Neural progenitor cell (in vitro differentiated cells): ENCODE measurements at places on chromosomes 1 and 21.

- no peak for DNase-seq
These were observed 380.5 kb upstream of the PRMT6 start for GRCh38 chr1:106676021-106676420.

DNA sequence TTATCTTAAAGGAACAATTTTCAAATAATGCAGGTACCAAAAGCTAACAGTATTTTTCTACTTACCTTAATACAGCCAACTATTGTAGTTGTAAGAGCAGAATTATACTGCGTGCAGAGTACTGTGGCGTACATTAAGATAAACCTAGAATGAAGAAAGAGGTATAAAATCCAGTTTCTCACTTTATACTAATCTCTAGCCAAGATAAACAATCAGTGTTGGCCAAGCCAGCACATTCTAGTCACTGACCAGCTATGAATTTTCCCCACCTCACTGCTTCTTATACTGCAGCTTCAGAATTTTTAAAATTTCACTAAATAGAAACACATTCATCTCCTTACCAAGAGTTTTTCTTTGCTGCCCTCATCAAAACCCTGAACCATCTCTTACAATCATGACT lies 33.6 kb downstream of the SLC35D1 start:
- no peak for DNase-seq

- no peak for DNase-seq
These were observed 392.7 kb downstream of the SMYD3 start for GRCh38 chr1:246114369-246114768.

DNA sequence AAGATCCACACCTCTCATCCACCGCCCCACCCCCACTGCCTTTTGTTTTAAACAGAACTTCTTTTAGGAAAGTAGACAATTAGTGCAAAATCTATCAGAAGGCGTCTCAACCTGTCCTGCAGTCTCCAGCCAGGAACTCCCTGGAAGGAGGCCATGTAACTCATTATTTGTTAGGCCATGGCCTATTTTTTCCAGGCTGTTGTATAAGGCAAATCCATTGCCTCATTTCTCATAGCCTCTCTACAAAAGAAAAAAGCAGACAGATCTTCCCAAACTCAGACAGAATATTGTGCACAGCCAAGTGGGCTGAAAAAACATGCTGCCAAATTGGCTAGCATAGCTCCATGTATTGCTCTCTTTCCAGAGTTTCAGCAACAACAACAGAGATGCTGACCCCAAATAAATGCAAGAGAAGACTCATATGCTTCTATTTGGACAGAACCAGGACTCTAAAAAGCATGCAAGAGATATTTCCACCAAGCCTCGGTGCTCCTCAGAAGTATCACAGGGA lies 770.7 kb upstream of the CXADR start:
- DNase-seq: no peak

- no peak for DNase-seq
These were observed 16.7 kb downstream of the SNIP1 start for GRCh38 chr1:37537378-37537777.

- DNase-seq: peak; percentile 85
These were observed 58.4 kb upstream of the CXADR start for GRCh38 chr21:17454315-17455027.

DNA sequence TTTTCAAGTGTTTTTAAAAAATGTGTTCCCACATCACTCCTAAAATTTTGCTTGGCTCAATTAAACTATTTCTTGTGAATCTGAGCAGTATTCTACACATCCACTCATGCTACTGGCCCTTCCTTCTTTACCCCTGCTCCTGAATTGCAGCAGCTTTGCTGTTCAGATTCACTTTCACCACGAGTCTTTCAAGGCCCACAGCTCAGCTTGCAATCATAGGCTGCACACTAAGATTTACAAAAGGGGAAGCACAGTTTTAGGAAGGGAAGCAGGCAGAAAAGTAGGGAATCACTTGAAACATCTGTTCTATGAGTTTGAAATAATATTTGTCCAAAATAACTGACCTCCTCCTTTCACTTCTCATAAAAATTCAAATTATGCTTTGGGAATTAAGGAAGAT lies 70.9 kb upstream of the EDEM3 start:
- no peak for DNase-seq

GRCh38 chr1:236982380-236982779 lies 21.9 kb downstream of the MT1HL1 start:
- DNase-seq: no peak

- no peak for DNase-seq
These were observed 8.4 kb downstream of the MNDA start for GRCh38 chr1:158839566-158839965.

DNA sequence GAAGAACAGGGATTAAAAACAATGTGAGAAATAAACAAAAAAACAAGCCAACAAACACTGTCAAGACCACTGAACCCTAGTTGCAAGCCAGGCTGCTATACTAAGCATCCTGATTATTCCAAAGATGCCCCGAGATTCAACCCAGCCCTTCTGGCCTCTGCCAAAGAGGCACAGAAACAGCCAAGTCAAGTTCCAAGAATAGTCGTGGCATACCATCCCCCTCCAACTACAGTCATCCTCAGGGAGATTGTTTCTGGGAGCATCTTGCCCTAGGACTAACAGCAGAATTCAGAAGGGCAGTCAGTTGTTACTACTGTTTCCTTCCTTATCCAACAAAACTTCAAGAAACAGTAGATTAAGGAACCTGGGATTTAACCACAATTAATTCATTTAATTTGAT lies 52.3 kb downstream of the ABL2 start:
- DNase-seq: no peak

GRCh38 chr21:25453524-25453923 lies 153.8 kb downstream of the MRPL39 start:
- no peak for DNase-seq

- DNase-seq: no peak
These were observed 28.6 kb upstream of the PRSS38 start for GRCh38 chr1:227786673-227787512.

DNA sequence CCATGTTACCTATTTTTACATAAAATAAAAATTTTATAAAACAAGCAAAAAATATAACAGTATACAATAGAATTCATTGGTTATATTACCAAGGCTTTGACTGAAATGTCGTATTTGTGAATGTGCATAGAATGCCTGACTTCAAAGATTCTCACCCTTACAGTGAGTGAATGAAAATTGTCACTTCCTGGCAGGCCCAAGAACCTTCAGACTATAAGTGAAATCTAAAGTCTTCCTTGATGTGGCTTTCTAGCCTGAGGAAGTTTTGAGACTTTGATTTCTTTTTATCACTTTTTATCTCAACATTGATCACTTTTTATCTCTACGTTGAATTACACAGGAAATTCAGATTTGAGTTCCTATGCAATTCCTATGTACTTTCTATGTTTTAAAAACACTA lies 104.7 kb upstream of the KIAA0040 start:
- DNase-seq: no peak

GRCh38 chr1:154849645-154850131 lies 20.4 kb downstream of the KCNN3 start:
- no peak for DNase-seq

GRCh38 chr1:116873680-116874271 lies 35.9 kb upstream of the PTGFRN start:
- no peak for DNase-seq

GRCh38 chr1:179814546-179814838 lies 63.1 kb downstream of the TOR1AIP2 start:
- DNase-seq: no peak

GRCh38 chr1:78722105-78722504 lies 72.5 kb downstream of the IFI44 start:
- DNase-seq: no peak

DNA sequence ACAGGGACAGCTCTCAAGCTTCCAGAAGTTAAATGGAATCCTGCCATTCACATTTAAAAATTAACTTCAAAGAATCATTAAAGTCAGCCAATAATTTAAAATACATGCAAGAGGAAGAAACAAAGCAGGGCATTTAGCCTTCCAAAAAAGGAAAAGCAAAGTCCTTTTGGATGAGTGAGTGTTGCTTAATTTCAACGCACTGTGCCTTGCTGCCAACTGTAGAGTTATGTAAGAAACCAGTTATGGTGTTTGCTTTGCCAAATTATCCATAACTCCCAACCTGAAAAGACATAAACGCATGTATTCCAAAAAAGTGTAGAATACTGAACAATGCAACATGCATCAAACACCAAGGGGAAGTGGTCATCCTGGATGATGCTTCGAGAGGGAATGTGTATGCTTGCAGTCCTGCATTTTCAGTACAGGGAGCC lies 16.1 kb upstream of the KCNE1 start:
- no peak for DNase-seq

- DNase-seq: no peak
These were observed 6.3 kb downstream of the SLC9A1 start for GRCh38 chr1:27148591-27148990.

GRCh38 chr1:38064197-38064903 lies 17.8 kb upstream of the POU3F1 start:
- DNase-seq: peak; percentile 62

- DNase-seq: peak; percentile 66
These were observed 23.8 kb downstream of the TSEN15 start for GRCh38 chr1:184075055-184076029.

GRCh38 chr1:156150333-156151011 lies 2.9 kb upstream of the SEMA4A start:
- DNase-seq: no peak

GRCh38 chr21:45299026-45299863 lies 11.6 kb upstream of the POFUT2 start:
- DNase-seq: no peak

GRCh38 chr1:99506631-99507030 lies 139.3 kb upstream of the PALMD start:
- no peak for DNase-seq

DNA sequence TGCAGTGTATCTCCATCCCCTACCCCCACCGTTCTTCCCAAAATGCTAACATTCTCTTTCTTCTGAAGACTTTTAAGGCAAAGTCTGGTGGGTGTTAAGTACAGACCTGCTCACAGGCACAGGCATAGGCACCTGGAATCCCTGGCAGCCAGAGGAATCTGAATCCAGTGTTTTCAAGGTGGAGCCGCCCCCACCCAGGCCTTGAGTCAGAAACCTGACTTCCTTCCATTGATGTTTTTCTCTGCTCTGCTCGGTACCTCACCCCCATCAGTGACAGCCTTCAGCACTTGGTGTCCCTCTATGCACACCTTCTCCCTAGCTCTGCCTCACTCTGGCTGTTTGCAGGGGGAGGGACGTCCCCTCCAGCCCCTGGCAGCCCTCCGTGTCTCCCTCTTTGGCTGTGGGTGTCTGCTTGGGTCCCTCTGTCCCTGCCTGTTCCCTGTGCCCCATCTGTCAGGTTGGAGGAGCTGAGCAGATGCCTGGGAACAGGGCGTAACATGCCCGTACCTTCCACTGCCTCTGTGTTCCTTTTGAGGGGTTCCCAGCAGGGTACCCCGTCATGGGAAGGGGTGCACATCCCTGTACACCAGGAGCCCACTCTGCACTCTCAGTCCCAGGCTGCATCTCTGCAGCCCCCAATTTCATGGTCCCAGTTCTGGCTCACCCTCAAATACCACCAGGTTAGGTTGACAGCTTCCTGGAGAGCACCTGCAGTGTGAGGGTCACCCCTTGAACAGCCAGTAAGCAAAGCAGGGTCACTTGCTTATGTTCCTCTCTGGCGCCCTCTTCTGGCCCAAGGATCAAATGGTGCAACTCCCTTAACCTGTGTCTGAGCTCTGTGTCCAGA lies 6.7 kb downstream of the NCDN start:
- peak; percentile 88 for DNase-seq

DNA sequence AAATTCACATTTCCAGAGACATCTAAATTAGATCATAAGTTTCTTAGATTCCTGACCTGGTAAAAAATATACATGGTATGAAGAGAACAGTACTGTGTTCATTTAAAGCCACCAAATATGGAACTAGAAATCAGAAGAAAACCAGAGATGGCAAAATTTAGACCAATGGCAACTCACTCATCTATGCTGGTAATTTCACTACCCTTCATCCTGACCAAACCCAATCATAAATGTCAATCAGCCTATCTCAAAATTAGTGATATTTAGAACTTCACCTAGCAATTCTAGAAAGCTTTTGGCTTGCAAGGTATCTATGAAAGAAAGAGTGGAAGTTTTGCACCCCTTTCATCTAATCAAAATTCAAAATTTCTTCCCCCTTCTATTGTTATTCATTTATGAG lies 107.7 kb downstream of the NIBAN1 start:
- DNase-seq: no peak

DNA sequence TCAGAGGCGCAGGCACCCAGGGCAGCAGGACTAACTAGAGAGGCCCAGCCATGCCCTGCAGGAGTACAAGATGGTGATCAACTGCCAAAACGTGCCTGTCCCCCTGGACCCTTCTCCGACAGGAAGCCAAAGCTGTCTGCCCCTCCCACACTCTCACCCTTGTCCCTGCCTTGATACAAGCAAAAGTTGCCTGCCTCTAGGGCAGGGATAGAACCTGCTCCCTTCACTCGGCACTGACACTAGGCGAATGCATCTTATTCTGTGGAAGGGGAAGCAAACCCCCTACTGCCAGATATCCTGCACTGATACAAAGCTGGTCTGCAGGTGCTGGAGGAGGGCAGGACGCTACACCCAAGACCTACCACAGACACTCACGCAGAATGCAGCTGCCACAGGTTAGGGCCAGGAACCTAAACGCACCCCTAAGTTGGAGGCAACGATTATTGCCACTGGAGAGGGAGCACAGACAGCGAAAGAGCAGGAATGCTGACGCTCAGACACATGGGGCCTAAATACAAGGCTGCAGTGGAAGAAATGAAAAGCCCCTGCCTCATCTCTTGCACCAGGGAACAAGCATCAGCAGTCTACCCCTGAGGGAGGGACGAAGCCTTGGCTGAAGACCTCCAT lies 3.7 kb downstream of the TARBP1 start:
- DNase-seq: no peak

DNA sequence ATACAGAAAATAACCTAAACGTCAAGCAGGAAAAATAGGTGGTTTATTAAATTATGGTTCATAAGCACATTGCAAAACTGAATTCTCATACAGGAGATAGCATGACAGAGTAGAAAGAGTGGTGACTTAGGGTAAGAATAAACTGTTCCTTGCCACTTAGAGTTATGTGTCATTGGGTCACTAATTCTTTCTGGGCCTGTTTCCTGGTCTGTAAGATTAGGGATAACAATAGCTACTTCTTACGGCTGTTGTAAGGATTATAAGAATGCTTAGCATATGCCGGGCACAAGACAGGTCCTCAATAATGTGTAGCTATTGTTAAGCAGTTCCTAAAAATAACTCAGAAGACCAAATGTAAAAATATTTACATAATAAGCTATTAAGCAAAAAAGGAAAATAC lies 24.2 kb downstream of the SNRNP40 start:
- DNase-seq: no peak

DNA sequence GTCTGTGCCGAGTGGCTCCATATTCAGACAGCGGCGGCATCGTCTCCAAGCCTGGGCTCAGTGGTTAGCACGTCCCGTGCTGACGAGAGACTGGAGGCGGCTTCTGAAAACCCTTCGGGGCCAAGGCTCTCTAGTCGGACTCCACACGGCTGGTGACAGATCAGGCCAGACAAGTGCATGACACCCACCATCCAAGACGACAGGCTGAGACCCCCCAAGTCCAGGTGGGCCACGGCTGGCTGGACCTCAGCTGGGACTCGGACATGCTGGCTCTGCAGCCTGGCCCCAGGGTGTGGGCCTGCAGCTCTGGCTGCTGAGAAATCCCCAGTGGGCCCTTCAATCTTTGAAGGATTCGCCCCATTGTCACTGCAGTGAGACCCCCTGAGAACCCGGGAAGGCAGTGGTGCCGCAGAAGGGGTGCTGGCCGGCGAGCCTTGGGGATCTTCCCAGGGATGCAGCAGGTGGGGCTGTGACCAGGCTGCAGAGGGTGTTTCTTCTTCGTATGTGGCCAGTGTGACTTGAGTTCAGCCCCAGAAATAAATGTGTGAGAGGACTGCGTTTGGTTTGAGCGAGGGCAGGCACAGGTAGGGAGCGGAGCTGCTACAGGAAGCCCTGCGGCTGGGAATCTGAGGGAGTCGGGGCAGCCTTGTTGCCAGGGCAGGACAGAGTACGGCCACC lies 15.9 kb upstream of the SLC19A1 start:
- DNase-seq: no peak
